ENCODE measurements at places on chromosomes 3 and 15.
A peak's percentile ranks its signal among the peaks of the same experiment; 100 is the strongest.

GRCh38 chr15:78540871-78541743 is 863 bp downstream of the PSMA4 start:
- peak; percentile 17 for DNase-seq

GRCh38 chr15:60385620-60386552 is 11.9 kb downstream of the ANXA2 start:
- DNase-seq, result no peak

DNA sequence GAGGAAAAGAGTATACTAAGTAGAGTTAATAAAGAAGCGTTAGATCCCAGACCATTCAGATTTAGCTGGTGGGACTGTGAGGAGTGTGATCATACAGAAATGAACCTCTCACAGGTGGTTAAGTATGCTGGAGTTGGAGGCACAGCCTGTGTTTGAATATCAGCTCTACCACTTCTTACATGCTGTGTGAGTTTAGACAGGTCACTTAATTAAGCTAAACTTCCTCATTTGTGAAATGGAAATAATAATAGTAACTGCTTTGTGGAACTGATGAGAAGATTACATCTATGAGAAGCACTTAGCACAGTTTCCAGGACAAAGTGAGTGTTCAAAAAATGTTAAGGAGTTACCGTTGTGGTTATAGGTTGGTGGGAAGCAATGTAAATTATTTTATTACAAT is 8.4 kb downstream of the ACP3 start:
- DNase-seq, result no peak

DNA sequence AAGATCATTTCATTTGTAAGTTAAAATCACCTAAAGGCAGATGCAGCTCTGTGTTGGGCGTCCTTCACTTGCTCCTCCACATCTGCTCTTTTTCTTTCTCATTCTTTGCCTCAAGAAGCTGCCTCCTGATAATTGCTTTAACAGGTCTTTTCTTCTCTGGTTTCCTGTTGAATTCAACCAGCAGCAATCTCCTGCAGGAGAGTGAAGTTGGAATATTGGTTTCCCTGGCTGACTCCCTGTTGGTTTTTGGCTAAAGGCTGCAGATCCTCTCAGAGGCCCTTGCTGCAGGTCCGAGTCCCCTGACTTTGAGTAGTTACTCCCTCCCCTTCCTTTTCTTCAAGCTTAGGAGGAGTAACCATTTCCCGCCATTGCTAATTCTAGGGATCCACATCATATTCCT is 4.2 kb downstream of the TP63 start:
- DNase-seq, result no peak

DNA sequence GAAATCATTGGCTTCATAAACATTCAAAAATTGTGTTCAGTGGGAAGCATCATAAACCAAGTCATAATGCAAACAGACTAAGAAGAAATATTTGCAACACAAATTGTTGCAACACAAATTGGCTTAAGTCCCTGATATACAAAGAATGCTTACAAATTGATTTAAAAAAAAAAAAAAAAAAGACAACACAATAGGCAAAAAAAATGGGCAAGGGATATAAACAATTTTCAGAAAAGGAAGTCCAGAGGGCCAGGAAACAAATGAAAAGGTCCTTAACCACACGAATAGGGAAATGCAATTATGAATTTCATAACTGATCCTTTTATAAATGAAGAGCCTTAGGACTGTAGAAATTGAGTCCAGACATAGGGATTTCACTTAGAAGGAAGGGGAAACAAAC is 98.9 kb downstream of the LRRK1 start:
- no peak for DNase-seq

GRCh38 chr15:71254491-71254890 is 139.2 kb downstream of the THSD4 start:
- DNase-seq, result no peak

DNA sequence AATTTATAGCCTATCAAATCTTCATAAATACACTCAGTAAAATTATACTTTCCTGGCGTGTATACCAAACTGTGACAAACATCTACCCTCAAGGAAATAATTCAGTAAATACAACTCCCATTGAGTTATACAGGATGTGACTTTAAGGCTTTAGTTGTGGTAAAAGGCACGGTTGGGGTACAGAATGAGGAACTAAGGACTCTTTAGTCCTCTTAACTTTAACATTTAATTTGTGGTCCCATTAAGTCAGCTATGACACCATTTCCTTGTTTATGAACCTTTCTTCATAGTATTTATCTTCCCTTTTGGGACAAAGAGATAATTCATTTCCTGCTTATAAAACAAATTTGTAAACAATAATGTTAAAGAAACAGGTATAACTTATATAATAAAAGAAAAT is 30.2 kb downstream of the IFT80 start:
- no peak for DNase-seq

GRCh38 chr3:124336067-124336656 is 344.2 kb upstream of the ROPN1 start:
- no peak for DNase-seq

DNA sequence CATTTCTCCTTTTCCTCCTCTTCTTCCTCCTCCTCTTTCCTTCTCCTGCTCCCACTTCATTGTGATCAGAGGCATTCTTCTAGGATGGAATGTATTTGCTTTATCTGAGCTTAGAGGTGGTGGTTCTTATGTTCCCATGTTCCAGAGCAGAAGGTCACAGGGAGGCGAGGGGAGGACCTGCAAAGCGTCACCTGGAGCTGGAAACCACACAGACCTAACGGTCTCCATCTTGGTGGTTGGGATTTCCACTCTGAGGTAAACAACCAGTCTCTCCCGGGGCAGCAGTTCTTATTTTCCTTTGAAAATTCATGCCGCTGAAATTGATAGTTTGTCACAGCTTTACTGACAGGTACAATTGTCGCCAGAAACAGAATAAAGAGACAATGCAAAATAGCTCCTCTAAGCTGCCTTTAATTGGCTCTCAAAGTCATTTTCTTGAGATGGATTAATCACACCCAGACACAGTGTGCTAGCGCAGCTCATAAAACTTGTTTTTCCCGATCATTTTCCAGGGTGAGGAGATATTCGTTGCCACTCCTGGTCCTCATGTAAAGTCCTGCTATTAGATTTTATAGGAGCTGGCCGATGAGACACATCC is 16.9 kb upstream of the AGBL1 start:
- DNase-seq, result no peak

DNA sequence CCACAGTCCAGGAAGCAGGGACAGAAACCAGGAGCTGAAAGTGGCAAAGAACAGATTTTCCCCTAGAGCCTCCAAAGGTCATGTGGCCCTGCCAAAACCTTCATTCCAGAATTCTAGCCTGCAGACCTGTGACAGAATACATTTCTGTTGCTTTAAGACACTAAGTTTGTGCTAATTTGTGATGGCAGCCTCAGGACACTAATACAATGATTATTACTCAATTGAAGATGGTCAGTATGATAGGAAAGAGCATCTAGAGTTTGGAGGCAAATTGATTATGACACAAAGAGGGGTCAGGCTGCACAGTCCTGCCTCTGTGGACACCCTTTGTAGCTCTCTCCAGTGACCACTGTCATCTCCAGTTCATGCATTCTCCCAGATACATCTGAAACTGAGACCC is 79.0 kb upstream of the C3orf49 start:
- DNase-seq, result no peak

DNA sequence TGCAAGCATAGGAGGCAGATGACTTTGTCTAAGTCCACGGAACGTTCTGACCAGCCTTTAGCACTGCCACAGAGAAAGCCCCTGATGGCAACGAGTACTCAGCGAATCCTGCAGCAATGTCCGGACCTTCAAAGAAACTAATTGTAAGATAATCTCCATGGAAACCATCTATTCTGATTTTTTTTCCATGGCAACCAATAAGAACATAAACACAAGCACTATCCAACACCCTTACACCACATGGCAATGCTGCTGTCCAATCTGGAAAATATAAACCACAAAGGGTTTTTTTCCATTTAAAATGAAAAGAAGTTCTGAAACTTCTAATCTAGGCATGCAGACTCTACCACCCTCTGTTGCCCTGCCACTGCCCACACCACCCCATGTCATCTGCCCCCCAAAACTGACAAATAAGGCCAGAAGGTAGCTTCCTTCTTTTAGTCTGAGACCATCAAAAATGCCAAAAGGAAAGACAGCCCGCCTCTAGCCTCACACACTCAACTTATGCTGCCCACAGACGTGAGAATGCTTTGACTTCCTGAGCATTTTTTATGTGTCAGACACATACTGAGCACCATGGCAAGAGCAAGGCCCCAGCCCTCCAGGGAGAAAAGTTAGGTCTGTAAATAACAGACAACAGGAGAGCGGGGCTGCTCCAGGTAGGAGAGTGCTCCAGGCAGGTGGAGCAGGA is 44.5 kb downstream of the POC1A start:
- no peak for DNase-seq

- DNase-seq, result no peak
Measured at GRCh38 chr15:49863431-49864224, 242.8 kb downstream of the DTWD1 start.

- no peak for DNase-seq
Measured at GRCh38 chr3:66029014-66029413, 9.7 kb downstream of the MAGI1 start.

DNA sequence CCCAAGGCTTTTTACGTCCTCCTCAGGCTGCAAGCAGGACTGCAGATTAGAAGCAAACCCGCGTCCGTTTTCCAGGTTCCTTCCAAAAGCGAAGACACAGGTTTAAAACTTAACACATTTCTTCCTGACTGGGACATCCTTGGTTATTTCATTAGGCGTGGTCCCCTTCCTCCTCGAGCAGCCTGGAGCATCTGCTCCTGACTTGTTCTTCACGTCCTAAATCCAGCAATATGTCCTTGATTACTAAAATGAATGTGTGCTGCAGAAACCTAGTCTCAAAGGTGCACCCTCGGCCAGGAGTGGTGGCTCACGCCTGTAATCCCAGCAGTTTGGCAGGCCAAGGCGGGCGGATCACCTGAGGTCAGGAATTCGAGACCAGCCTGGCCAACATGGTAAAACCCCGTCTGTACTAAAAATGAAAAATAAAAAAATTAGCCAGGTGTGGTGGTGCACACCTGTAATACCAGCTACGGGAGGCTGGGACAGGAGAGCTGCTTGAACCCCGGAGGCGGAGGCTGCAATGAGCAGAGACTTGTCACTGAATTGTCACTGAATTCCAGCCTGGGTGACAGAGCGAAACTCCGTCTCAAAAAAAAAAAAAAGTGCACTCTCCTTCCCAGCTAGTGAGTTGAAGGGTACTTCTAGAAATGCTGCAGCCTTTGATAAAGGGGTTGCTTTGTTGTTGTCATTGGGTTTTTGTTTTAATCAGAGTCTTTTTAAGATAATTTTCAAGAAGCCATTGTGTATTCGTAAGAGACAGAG is 842 bp upstream of the LRIG1 start:
- DNase-seq, result no peak

DNA sequence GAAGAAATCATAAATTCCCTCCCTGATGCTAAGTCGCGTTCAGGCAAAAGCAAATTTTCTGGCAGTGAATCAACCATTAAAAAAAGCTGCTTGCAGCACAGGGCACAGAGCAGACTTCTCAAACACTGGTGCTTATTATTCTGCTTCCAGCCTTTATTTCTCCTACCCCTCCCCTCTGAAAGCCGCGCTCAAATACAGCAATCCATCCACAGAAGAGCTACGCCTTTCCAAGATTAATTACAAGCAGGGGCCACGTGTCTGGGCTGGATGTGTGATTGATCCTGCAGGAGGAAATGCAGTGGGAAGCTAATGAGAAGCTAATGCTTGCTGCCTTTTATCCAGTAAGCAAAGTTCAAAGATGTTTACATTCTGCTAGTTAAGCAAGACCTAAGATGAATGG is 134.9 kb upstream of the TOPAZ1 start:
- DNase-seq, result no peak

All from activated naive CD4-positive, alpha-beta T cell treated with Interleukin-2 at 50 U/mL for 16 hours (primary cell).